ENCODE measurements at places on chromosomes 6 and 20. TPM values are rescaled to one million over a fixed set of nuclear protein-coding genes. Genes with fewer than 3 reads are reported as not detected.
A peak's percentile ranks its signal among the peaks of the same experiment; 100 is the strongest.

SLC22A2 gene
- not detected for total RNA-seq

DNA sequence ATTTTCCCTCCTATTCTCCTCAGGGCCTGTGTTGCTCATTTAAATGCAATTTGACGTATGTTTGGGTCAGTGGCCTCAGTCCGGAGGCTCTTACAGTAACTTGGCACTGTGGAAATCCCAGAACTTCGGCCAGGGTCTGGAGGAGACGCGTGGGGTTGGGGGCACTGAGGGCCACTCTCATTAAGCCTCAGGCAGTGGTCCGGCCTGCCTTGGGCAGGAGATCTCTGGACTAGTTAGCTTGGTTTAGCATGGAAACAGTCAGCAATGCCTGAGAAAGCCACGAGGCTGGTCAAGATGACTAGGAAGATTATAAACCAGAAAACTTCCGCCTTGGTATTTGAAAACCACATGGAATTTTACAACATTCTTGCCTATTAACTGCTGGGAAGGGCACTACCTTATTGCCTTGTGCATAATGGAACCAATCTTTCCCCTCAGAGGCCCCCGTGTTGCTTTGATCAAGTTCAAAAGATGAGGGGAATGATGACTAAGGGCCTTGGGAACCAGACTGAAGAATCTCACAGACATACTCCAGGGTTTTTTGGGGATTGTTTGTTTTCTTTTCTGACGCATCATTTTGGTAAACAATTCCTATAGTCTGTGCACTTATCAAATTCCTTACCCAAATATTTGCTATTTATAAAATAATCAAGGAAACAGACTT, 206.0 kb upstream of the PREP start:
- peak; percentile 62 for DNase-seq

DNA sequence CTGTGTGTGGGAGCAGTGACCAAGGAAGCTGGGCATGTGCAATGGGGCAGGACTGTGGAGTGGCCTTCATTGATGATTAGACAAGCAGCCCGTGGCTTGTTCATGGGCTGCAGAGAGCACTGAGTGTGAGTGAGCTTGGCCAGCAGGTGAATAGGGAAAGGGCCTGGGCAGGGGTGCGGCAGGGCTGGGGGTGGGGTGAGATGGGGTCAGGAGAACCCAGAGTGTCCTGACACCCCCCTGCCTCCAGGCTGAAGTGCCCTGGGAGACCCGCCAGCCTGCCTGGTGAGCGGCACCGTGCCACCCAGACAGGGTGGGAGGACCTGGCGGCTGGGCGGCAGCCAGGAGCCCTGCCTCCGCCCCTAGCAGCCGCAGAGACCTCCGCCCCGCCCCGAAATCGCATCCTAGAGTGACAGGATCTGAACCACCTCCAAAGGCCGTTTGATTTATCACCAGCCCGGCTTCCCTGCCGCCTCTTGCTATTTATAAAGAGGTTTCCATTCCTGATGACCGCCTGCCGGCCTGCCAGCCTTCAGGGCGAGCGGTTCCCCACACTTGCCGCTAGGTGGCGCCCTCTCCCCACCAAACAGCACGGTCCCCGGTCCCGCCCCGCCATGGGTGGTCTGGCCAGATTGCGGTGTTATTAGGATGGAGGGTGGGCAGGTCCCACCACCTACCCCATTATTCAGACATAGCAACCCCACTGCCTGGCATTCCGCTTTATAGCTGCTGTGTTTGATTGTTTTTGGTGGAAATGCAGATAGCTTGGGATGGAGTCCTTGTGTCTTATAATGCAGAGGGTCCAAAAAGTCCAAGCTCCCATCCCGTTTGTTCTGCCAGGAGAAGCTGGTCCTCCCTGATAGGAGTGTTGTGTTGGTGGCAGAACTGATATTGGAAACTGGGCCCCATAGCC, 3.5 kb downstream of the MYLK2 start:
- peak; percentile 67 for DNase-seq

EYA2 gene
- total RNA-seq, result not detected

MAP7 gene
- total RNA-seq, result 0.51 TPM

RAB44 gene
- under 0.01 TPM for total RNA-seq

GRCh38 chr6:96212066-96212465, 196.3 kb downstream of the FUT9 start:
- DNase-seq, result no peak

- no peak for DNase-seq
Measured at GRCh38 chr6:19972221-19972620, 135.1 kb downstream of the ID4 start.

SYCP2 gene
- 1.1 TPM for total RNA-seq

DNA sequence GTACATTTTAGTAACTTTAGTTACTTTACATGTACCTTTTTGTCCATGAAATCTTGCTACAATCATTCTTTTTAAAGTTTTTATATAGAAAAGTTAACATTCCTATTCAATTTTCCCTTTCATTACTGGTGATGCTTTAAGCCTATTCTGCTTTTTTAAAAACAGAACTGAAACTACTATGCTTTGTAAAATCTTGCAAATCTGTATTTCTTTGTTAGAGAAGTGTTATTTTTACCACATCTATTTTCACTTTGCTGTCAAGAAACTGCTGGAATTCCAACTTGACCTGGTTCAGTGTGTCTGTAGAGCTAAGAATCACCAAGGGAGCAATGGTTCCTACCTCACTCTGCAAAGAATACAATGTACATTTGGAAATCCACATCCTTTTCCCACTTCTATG, 21.8 kb upstream of the SAMD5 start:
- DNase-seq, result no peak

DNA sequence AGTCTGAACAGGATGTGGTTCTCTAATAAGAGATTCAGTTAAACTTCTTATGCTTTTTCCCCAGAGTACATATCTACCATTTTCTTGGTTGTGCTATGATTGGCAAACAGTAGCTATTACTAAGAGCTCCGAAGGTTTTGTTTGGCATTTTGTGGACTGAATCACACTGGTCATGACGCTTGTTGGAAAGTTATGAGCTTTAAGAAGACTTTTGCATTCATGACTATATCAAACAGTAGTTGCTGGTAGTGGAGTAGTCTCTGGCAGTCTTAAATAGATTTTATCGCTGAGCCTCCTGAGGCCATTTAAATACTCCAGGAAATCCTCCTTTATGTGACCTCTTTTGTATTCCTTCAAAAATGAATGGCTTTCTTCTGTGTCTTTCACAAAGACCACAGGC, 40.8 kb downstream of the CCDC170 start:
- no peak for DNase-seq

DNA sequence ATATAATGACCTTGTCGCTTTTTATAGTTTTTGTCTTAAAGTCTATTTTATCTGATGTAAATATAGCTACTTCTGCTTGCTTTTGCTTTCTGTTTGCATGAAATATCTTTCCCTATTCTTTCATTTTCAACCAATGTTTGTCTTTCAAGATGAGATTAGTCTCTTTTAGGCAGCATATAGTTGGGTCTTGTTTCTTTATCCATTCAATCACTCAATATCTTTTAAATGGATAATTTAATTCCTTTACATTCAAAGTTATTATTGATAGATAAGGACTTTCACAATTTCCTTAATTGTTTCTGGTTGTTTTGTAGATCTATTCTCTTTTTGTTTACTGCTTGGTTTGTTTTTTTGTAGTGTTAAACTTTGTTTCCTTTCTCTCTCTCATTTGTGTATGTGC, 43.5 kb upstream of the TPD52L1 start:
- DNase-seq, result no peak

- DNase-seq, result no peak
Measured at GRCh38 chr20:51569815-51570738, 27.6 kb upstream of the NFATC2 start.

DNA sequence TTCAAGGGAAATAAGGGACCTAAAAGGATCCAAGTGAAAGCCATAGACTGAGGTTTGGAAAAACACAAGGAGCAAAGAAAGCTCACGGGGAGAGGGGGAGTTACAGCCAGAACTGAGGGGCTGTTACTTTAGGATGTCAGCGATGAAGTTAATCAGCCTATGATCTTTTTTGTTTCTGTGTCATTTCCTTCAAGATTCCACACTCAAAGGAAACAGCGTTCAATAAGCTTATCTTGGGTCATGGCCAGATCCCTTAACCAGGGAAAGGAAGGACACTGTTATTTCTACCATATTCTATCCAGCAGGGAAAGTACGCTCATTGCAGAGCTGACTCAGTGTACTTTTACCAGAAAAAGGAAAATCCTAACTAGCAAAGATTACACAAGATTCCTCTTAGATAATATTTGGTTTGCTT, 132.8 kb downstream of the PFDN4 start:
- DNase-seq, result no peak

PI3 gene
- total RNA-seq, result not detected

SLC22A1 gene
- not detected for total RNA-seq

GRCh38 chr6:27280064-27280539, 32.0 kb downstream of the POM121L2 start:
- DNase-seq, result peak; percentile 6

DNA sequence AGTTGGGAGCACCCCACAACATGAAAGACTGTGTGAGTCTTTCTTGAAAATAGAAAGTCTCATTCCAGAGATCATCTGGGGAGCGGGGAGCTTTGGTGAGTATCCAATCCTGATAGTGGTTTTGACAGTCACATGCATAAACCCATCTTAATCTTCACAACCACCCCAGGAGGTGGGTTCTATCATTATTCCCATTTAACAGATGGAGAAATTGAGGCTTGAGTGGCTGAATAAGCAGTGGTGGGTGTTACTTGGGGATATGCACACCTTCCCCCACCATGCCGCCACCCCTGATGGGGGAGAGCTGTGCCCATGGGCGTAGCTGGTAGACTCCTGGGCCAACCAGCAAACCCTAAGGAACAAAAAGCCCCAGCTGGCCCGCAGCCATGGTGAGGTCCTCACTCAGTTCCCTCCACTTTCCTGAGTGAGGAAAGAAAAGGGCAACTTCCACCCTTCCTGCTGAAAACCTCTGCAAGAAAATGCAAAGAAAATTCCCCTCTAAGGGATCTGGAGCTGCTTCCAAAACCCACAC, 99.8 kb downstream of the SNX5 start:
- no peak for DNase-seq

DNA sequence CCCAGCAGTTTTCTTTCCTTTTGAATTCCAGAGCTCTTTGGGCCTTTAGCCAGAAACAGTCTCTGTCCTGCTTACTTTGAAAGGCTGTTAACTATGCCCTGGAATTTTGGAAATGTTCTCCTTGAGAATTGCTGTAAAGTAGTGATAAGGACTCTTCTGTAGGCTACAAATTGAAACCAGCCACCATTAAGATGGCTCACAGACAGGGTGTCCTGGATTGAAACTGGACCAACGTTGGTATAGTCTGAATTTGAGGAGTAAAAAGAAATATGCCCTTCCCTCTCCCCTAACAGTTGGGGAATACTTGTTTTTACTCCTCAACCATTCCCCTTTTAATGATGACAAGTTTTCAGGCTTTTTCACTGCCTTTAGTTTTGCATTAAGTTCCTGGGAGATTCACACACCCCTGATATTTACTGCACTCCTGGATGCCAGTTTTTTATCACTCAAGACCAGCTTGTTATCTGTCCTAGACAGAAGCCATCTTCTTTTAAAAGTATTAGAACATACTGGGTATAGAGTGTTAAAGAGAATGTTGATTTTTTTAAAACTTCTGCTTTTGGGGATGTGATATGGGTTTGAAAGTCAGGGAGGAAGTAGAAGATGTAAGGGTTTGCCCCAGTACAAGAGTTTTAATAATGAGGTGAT, 21.9 kb downstream of the TOP1 start:
- no peak for DNase-seq

EDEM2 gene
- total RNA-seq, result 69.0 TPM

- no peak for DNase-seq
Measured at GRCh38 chr20:12775041-12775440, 233.7 kb upstream of the SPTLC3 start.

BHLHE23 gene
- not detected for total RNA-seq

GRCh38 chr20:40339661-40340449, 349.2 kb downstream of the MAFB start:
- DNase-seq, result no peak

- peak; percentile 67 for DNase-seq
Measured at GRCh38 chr6:87078983-87079616, 15.8 kb downstream of the CGA start.

GRCh38 chr20:3447321-3447720, 23.5 kb upstream of the ATRN start:
- no peak for DNase-seq

DNA sequence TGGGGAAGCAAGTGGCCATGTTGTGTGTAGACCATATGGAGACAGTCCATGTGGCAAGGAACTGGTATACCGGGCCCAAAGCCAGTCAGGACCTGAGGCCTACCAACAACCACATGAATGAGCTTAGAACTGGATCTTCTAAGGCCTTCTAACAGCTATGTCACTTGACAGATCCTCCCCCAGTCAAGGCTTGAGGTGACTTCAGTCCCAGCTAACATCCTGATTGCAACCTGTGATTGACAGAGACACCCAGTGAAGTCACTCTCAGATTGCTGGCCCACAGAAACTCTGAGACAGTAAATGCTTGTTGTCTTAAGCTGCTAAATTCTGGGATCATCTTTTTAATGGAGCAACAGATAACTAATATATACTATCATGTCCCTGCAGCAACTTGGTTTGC, 32.9 kb downstream of the AHI1 start:
- DNase-seq, result no peak

- peak; percentile 58 for DNase-seq
Measured at GRCh38 chr20:63553933-63554290, at the start of gene FNDC11. FNDC11 (plus strand) TSS chr20:63554159; CDS start chr20:63555664, 1,505 bp downstream.

HLA-DQB1 gene
- under 0.01 TPM for total RNA-seq

TRIM31 gene
- total RNA-seq, result not detected

DNA sequence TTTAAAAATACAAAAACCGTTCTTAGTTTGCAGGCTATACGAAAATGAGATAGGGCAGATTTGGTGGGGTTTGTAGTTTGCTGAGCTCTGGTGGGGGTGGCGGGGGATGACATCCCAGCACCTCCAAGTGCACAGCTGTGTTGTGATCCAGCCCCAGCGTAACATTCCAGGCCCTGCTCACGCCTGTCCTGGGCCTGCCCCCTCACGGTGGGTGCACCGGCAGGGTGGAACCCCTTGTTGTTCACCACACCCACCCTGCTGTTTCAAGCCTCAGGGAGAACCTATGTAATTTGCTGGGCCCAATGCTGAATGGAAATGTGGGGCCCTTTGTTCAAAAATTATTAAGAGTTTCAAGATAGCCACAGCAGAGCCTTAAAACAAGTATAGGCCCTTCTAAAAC, 25.0 kb downstream of the ARMC2 start:
- no peak for DNase-seq

RAD21L1 gene
- total RNA-seq, result not detected

DNA sequence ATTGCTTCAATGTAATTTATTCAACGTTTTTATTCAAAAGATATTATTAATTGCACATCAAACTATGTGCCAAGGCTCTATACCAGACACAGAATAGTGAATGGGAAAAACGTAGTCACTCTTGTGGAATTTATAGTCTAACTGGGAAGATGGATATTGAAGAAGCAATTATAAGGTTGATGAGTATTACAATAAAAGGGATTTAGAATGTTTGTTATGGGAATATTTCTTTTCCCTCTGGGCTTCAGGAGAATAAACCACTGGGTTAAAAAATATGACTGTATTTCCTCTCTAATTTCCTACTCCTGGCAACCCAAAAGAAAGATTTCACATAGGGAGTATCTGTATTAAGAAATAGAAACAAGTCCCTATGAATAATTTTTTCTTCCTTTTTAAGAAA, 25.1 kb upstream of the UTRN start:
- DNase-seq, result no peak
